Right cardiac atrium (tissue), 5 donors: ENCODE measurements at places on chromosomes 1 and 21. TPM values are rescaled to one million over a fixed set of nuclear protein-coding genes. Genes with fewer than 3 reads are reported as not detected.

DNA sequence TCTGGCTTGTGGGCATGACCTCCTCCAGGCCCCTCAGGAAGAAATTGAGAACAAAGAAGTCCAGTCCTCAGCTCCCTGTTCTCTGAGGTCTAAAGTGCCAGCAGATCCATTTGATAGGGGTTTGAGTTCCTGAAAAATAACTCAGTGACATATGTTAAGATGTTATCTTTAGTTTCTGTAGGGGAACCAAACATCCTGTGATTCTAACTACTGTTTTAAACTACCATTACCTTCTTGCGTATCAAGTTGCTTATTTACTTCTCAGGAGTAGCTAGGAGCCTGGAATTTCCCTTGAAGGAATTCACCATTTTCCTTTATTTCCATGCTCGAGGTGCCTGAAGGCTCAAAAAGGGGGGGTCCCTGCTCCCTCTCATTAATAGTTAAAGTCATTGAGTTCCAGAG, 18.8 kb upstream of the LIN9 start:
- no peak for DNase-seq

GRCh38 chr1:212520746-212521145, 87.8 kb upstream of the ATF3 start:
- DNase-seq, result no peak

- no peak for DNase-seq
These were observed 1.0 kb downstream of the CDKN2C start for GRCh38 chr1:50970931-50971582.

The SERPINC1 gene
- total RNA-seq, result not detected

DNA sequence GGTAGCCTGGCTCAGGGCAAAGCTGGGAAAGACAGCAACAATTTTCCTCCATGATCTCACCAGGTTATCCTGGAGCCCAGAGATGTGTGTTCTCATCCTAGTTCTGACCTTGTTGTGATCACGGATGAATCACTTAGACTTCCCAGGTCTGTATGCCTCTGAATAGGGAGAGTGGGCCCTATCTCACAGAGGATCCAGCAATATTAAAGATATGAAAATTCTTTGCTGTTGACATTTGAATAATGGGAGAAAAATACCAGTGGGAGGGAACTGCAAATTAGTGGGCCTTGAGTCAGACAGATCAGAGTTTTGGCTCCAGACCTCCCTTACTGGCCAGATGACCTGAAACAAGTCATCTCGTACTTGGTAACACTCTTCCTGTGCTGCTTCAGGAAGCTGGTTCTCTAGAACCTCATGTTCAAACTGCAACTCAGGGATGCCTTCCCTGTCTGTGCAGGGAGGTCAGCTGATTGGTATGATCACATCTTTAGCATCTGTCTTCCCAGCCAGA, 32.8 kb upstream of the RNF19B start:
- no peak for DNase-seq

The GPR153 gene
- total RNA-seq, result 13.0 TPM

The EIF3I gene
- total RNA-seq, result 99.9 TPM

- DNase-seq, result no peak
These were observed 31.8 kb downstream of the ZNF644 start for GRCh38 chr1:90989990-90990389.

DNA sequence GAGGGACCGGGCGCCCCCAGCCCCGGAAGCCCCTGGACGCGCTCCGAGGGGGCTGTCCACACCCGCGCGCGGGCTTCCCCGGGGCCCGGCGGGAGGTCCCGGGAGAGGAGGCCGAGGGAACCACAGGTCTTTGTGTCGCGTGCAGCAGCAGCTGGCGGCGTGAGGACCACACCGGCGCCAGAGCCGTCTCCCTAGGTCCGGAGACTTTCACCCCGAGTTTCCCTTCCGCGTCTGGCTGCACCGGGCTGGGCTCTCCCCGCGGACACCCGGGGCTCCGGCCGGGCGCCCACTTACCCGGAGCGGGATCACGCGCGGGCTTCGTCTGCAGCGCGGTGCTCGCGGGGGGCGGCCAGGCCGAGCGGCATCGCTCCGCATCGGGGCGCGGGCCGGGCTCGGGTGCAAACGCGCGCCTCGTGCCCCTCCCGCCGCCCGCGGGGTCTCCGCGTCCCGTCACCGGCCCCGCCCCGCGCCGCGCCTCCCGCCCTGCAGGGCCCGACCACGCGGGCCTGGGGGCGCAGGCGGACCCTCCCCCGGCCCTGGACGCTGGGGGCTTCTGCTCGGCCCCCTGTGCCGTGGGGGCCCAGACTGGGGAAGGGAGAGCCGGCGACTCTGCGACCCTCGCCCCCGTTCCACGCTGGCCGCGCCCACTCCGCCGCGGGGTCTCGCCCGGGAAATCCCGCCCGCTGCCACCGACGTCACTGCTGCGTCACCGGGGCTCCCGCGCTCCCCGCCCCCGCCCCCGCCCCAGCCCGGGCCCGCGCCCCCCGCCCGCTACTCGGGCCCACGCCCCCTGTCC, at the start of gene GNG4:
TSS of gene GNG4 (minus strand) at position 417 of the 796 bp plus-strand sequence. CDS start 65,946 bp downstream, outside the sequence.
- no peak for DNase-seq

The DCDC2B gene
- total RNA-seq, result not detected

- DNase-seq, result no peak
These were observed 99.3 kb upstream of the ESRRG start for GRCh38 chr1:216822480-216822879.
